ENCODE measurements at places on chromosomes 2 and 18.

- DNase-seq, result no peak
Measured at GRCh38 chr2:78418021-78418420, 607.5 kb upstream of the REG3G start.

- DNase-seq, result no peak
Measured at GRCh38 chr2:45274250-45274926, 265.1 kb upstream of the SIX2 start.

GRCh38 chr2:135021618-135022017 lies 25.6 kb downstream of the MAP3K19 start:
- no peak for DNase-seq

GRCh38 chr2:45700407-45701013 lies 49.0 kb downstream of the PRKCE start:
- DNase-seq, result no peak

DNA sequence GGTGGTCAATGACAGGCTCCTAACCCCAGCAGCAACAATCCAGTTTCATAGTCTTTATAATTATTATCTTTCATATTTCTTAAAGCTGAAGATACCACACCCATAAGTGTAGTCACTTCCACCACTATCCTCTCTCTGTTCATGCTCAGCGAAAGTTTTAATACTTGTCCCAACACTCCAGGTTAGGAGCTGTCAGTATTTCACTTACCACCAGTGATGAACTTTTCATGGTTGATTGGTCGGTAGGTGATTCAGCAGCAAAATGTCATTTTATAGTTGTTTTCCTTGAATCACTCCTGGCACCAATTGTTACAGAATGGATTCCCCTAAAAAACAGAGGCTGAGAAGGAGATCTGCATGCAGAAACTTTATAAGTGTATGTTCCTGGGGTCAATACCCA lies 324.9 kb downstream of the CCDC85A start:
- DNase-seq, result no peak

DNA sequence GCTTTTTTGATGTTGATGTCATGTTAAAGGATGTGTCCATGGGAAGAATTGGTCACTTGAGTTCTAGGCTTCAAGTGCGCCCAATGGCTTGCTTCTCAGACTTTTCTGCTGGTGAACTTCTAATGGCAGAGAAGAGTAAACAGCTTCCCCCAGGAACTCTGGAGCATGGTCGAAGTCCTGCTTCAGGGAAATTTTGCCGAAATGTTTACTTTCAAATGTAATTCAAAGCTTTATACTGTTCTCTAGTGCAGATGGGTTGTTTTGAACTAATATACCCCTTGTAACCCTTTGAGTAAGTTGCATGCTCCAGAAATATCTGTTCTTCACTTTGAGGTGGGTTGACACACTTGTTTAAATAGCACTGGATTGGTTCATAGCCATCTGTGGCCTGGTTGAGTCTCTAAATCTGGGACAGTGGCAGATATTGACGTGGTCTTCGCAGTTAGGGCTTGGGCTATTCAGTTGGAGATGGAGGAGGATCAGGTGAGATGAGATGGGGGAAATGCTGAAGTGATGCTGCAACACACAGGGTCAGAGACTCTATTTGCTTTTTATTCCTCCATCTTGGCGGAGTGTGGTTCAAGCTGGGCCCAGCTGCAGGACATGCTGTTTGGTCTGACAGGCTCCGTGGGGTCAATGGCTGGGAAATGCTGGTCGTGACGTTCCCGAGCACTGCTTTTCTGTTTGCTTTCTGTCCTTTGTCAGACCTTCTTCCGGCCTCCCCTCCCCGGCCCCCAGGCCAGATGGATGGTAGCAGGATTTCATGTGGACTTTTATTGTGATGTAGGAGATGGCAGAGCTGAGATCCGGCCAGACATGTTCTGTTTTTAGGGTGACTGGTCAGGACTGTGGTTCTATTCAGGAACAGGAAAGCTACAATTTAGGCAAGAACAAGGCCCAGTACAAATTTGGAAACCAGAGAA lies 35.9 kb downstream of the MYO1B start:
- no peak for DNase-seq

- DNase-seq, result no peak
Measured at GRCh38 chr18:36382854-36383253, 85.3 kb downstream of the FHOD3 start.

GRCh38 chr2:191421950-191422349 lies 176.7 kb downstream of the MYO1B start:
- DNase-seq, result no peak

DNA sequence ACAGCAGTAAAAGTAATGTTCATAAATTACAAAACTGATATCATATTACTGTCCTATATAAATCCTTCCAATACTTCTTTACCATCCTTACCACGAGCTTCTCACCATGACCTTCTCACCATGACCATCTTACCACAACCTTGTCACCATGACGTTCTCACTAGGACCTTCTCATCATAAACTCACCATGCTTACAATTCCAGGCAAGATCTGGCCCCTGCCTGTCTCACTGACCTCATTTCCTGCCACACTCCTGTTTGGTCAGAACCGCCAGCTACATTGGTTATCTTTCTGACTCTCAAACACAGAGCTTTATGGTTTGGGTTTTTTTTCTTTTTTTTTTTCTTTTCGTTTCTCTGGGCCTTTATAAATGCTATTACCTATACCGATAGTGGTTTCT lies 827.6 kb downstream of the RNF144A start:
- DNase-seq, result no peak

- no peak for DNase-seq
Measured at GRCh38 chr2:77797088-77797487, 274.9 kb upstream of the LRRTM4 start.

DNA sequence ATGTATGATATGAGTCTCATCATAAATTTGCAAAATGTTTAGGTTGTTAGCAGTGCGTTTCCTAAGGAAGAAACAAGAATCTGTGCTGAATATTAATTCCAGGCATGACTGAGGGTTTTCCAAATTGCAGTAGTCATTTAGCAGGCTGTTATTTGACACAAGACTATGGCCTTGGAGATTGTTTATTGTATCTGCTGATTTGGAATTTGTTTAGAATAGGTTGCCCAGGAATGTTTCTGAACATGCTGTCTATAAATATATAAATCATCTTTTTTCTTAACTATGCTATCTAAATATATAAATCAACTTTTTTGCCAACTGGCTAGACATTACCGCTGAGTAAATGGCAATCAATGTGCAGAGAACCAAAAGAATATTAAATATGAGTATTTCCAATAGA lies 90.9 kb downstream of the DOK6 start:
- no peak for DNase-seq

DNA sequence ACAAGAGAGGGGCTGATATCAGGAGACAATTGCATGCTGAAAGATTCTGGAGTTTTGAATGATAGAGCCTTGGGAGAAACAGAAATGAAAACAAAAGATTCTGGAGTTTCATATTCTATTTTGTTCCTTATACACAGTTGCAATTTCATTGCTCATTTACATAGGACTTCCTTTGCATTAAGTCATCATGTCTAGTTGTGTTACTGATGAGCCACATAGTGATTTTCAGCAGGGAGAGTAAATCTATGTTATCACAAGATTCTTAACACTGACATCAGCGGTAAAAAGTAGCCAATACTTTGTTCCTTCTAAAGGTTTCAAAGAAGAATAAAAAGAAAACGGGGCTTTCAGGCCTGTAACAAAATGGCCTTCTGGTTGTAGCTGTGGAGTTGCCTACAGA lies 7.1 kb downstream of the ADAM17 start:
- no peak for DNase-seq

GRCh38 chr2:111246620-111247061 lies 125.9 kb downstream of the BCL2L11 start:
- DNase-seq, result no peak

GRCh38 chr2:74507926-74508520 lies 528 bp upstream of the PCGF1 start:
- DNase-seq, result no peak

GRCh38 chr2:100959225-100959880 lies 42.7 kb upstream of the RPL31 start:
- DNase-seq, result no peak

DNA sequence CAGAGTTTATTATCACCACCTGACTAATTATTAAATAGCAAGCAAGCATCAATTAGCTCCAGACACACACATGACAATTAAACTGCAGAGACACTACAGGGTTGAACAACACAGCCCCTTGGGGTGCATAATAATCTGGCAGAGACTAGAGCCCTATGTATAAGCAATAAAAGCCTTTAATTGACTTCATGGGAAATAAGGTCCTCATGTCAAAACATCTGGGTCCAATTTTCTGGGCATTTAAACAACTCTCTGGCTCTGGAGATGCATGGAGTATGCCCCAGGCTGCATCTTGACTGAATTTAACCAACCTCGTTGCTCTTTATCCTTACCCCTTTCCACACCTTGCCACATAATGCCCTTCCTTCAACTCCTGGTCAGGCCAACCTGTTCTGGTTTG lies 270.7 kb upstream of the THUMPD2 start:
- DNase-seq, result no peak
